ENCODE measurements at places on chromosomes 16 and 17.

DNA sequence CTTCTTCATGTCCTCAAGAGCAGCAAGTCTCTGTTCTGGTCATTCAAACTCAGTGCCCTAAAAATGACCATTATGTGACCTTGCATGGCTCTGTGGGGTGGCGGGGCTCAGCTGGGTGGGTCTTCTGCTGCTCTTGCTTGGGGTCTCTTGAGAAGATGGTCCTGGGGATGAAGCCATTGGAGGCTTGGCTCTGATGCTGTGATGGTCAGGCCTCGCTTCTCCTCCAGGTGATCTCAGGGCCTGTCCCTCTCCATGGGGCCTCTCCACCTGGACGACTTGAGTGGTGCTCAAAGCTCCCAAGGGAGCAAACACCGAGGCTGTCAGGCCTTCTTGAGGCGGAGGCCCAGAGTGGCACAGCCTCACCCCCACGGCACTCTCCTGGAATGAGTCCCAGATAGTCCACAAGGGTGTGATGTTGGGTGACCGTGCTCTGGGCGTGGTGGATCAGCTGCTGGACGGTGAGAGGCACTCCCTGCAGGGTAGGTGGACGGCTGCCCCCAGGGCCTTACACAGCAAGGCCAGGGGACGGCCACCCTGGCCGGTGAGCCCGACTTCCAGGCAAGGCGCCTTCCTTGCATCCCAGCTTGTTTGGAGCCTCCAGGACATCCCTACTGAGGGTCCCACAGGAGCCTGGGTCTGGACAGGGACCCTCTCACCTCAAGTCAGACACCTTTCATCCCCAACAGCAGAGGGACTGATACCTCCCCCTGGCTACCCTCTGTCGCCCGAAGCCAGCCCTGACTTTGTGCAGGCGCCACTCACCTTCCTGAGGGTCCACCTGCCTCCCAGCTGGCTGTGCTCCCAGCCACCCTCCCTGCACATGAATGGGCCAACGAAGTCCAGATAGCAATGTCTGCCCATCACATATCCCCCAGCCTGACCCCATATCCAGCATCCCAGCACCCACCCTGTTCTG lies 48.7 kb downstream of the USP22 start:
- DNase-seq: no peak

- no peak for DNase-seq
These were observed 441.3 kb downstream of the SHISA9 start for GRCh38 chr16:13342675-13343074.

- no peak for DNase-seq
These were observed 31.4 kb upstream of the CORO6 start for GRCh38 chr17:29653995-29654714.

DNA sequence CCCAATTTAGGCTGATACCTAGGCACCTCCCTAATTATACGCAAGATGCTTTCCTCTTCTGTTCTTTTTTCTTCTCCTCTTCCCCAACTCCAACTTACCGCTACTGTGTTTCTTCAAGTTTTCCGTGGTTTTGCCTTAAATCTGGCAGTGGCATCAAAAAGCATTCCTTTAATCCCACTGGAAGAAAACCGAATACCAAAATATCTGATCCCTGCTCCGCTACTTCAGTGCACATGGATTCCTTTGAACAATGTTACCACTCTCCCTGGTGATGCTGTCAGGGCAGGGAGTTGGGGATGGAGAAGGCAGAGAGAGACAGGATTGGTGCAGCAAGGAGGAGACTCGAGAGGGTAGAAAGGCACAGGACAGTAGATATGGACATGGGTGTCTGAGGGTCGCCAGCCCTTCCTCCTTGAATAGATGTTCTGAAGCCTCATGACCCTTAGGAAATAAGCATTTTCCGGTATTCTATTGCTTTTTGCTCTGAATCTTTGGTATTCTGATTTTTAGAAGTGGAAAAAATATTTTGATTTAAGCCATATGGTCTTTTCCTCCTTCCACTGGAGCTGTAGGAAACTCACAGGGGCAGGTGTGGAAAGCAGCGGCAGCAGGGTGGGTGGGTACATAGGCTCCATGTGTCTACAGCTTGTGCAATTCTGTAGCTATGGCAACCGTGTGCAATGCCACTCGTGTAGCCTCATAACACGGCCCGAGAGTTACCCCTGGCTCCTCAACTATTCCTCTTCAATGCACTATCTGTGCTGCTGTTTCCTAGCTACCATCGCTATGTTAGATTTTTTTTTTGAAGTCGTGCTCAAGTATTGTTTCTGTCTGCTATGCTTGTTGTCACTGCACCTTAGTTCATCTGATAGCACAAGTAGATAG lies 32.3 kb upstream of the TANC2 start:
- no peak for DNase-seq

DNA sequence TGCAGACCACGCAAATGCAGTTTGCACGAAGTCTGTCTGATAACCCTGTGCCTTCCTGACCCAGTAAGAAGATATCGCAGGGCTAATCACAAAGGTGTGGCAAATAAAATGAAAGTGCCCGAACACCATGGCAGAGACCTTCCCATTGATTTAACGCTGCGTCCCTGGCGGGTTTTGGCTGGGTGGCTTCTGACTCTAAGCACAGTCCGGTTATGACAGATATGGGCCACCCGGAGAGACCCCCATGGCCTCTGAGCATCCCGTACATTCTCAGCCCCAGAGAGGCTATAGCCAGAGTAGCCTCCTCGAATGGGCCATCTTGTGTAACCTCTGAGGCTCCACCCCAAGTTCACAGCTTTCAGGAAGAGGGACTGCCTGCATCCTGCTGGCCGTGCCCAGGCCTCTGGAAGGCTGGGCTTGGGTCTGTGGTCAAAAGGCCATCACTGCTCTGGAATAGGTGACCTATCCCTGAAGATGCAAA lies 5.5 kb downstream of the FOXC2 start:
- DNase-seq: no peak

DNA sequence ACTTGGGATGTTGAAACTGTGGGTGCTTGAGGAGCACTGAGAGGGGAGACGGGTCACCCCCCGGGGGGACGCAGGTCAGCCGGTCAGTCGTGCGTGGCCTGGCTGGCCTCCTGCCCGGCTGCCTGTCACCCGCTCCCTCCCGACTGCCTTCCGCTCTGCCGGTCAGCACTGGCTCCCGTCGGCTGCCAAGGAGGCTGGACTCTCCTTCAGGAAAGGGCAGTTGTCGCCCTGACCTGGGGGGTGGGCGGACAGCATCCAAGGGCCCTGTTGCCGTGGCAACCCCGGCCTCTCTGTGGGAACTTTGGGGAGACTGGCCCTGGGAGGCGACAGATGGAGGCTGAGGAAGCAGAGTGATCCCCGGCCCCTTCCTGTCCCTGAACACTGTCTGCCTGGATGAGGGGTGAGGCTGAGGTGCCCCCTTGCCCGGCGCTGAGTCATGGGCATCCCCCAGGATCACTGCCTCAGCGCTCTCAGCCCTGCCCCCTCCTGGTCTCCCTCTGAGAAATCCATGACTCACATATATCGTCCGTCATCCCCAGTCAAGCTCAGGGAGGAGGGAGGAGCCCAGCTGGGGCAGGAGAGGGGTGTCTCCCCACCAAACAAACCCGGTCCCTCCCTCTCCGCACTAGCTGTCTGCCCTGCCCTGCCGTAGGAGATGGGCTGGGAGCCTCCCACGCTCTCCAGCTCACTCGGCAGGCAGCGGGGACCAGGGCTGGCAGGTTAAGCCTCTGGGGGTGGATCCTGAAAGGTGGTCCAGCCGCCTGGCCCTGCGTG lies at the start of gene ADGRG1:
Gene ADGRG1 (plus strand): TSS at position 623 of the 774 bp plus-strand sequence. CDS start 21,658 bp downstream, outside the sequence.
- DNase-seq: peak; percentile 55

GRCh38 chr16:88882358-88883030 lies 16.0 kb upstream of the PABPN1L start:
- DNase-seq: no peak

DNA sequence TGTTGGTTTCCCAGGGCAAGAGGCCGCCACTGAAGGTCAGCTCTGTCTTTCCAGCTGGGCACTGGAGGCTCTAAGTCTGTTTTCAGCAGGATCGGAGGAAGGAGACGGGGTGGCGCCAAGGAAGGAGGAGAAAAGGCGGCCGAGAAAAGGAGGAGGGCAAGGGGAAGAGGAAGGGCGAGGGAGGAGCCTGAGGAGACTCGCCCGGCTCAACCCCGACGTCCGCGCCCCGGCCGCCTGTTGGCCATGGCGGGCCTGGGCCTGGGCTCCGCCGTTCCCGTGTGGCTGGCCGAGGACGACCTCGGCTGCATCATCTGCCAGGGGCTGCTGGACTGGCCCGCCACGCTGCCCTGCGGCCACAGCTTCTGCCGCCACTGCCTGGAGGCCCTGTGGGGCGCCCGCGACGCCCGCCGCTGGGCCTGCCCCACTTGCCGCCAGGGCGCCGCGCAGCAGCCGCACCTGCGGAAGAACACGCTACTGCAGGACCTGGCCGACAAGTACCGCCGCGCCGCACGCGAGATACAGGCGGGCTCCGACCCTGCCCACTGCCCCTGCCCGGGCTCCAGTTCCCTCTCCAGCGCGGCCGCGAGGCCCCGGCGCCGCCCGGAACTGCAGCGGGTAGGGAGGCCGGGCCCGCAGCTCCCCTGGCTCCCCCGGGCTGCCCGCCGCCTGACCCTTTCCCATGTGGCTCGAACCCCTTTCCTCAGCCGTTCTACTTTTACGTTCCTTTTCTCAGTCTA lies at the start of gene RNF135:
Gene RNF135 (plus strand): TSS at position 209 of the 737 bp plus-strand sequence. CDS start 35 bp downstream, at position 244.
- DNase-seq: peak; percentile 21

- DNase-seq: no peak
These were observed 11.9 kb downstream of the FZD2 start for GRCh38 chr17:44568945-44569858.

DNA sequence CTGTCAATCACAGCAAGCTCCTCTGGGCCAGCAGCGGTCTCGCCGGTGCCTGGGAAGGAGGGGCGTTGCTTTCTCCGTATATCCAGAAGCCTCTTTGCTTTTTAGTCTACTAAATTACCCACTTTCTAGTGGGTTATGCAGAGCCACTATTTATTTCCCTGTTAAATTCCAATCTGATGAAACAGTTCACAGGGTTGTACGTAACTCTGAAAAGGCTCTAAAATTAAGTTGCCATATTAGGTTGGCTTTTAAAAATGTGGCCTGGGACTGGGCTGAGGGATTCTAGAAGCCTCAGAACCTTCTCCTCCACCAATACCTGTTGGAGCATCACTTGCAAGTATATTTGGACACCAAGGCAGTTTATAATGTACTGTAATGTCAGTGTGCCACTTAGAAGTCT lies 27.2 kb downstream of the MARCHF10 start:
- no peak for DNase-seq

GRCh38 chr17:4658478-4659305 lies 17.2 kb upstream of the ALOX15 start:
- peak; percentile 45 for DNase-seq

- no peak for DNase-seq
These were observed 173.8 kb downstream of the MAP2K6 start for GRCh38 chr17:69588316-69588715.

GRCh38 chr17:49266233-49266632 lies 35.6 kb upstream of the PHOSPHO1 start:
- no peak for DNase-seq

DNA sequence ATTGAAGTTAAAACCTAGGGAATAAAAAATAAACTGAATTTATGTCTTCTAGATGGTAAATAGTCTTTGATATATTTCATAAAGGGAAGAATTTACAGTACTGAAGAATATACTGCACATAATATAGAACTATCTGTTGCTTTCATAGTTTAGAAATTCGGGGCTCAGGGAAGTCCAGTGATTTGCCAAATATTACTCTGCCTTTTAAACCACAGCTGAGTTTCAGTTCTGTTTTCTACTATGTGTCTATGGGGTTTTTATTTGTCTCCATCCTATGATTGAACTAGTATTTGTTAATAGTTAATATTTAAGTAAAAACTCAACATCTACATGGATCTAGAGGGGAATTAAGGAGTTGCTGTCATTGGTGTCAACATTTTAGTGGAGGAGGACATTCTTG lies 715.0 kb upstream of the CDH8 start:
- DNase-seq: no peak

DNA sequence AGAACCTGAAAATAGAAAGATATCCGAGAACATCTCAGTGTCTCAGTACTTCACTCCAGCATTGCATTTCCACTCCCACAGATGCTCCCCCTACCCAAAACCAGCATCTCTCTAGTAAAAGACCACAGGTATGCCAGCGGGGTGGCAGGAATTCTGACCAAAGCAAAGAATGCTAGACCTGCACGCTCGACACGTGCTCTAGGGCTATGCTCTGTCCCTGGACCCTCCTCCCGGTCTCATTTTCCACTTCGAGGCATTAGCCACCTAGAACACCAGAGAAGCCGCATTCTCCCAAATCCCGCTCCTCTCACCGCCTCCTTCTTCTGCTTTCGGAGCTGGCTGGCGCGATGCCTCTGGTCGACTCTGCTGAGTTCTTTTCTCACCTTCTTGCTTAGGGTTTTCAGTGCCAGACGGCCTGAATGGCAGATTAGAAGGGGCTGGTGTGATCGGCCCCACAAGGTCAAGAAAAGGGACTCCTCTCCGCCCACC lies 487 bp downstream of the TSR1 start:
- no peak for DNase-seq

DNA sequence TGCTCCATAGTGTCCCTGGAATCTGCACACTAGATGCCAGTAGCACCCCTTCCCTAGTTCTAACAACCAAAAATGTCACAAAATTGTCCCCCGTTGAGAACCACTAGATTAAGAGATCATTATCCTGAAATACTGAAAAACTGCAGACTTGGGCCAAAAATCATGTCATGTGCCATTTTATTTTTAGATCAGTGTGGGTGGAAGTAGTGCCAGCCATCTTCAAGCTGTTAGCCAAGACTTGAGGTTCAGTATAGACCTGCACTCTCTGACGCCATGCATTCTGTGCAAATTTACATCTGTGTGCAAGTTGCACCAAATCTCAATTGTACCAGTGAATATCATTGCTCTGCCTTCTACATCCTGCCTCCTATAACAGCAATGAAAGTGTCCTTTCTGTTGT lies 31.5 kb upstream of the NOL11 start:
- no peak for DNase-seq

Measured in stimulated activated CD4-positive, alpha-beta T cell treated with anti-CD3 and anti-CD28 coated beads, Interleukin-12 subunit alpha, Interleukin-12 subunit beta, amount 100 ng/mL, for 24 hours (primary cell).